ENCODE measurements at places on chromosomes 4 and X. TPM values are rescaled to one million over a fixed set of nuclear protein-coding genes. Genes with fewer than 3 reads are reported as not detected.

Gene ZNF330
- total RNA-seq = 60.6 TPM

Gene RHOXF2
- not detected for total RNA-seq

Gene RASSF6
- 0.66 TPM for total RNA-seq

Gene MAGIX
- total RNA-seq = 1.00 TPM

Gene TTC29
- total RNA-seq = not detected

Gene CCNA2
- total RNA-seq = 171 TPM

Gene GAGE13
- not detected for total RNA-seq

Gene ABCE1
- total RNA-seq = 146 TPM

DNA sequence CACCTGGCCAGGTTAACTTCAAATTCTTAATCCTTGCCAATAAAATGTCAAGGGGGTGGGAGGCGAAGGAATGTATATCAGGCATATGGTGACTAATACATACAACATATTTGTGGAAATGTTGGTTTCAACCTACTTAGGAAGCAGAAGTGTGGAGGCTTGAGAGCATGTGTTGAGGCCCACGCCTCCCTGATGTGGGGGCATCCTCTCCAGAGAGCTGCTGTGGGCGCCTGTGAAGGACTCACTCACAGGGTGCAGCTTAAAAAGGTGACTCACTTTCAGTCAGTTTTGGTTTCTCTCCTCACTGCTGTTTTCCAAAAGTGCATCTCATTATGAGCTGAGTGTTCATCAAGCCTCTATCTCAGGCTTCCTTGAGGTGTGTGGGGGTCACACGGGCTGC is 27.5 kb downstream of the LNX1 start:
- DNase-seq = no peak

DNA sequence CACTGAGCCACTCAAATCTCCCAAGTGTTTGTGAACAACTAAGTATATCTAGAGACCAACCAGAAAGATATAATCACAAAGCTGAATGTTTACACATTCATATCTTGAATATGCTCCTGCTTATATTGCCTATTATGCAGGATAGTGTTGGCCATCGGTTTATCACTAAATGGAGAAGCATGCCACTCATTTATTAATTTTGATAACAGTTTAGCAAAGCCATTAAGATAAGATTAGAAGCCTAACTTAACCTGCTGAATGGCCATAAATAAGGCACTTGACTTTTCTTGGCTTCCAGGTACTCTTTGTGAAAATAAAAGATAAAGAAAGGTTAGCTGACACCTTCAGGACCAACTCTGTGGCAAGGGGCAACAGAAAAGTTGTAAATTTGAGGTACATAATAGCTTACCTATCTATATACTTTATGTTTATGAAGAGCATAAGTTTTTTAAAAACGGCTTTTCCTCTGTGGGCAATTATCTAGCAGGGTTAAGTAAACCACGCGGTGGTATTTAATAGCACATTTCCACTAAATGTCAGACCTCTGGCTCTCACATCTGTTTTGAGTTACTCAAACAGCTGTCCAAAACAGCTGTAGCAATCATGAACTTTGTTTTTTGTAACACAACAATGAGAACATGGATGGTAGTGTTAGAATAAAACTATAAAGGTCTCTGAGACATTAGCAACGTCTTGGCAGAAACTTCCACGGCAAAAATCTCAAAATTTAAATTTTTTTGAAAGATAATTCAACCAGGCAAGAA is 58.8 kb upstream of the FTHL17 start:
- no peak for DNase-seq

DNA sequence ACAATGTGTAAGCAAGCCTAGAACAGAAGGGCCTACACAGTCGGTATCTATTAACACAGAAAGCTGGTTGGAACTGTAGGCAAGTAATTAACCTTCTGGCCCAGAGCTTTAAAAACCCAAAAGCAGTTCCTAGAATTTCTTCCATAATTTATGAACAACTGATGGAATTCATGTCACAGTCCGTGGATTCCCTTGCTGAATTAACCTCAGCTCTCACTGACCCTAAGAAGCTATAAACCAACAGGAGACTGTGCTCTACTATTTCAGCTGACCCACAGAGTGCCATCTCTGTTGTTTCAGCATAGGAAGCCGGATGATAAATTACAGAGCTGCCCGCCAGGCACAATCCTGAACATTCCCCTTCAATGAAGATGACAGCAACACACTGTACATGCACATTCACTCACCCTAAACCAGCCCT is 157.3 kb downstream of the PRDM5 start:
- no peak for DNase-seq

DNA sequence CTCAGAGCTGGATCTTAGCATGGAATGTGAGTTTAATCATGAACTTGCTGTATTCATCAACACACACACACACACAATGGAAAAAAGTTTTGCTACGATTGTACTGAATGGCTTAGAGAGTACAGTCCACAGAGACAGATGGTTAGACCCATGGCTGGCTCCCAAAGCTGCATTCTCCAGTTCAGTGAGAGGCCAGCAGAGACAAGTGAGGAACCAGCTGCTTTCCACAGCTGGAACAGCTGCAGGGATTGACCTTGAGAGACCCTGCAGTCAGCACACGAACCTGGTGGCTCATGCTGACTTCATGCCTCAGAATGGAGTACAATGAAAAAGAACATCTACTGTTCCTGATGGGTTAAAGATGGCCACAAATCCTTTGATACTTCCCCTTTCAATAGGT is 94.5 kb downstream of the DHX15 start:
- DNase-seq = no peak

DNA sequence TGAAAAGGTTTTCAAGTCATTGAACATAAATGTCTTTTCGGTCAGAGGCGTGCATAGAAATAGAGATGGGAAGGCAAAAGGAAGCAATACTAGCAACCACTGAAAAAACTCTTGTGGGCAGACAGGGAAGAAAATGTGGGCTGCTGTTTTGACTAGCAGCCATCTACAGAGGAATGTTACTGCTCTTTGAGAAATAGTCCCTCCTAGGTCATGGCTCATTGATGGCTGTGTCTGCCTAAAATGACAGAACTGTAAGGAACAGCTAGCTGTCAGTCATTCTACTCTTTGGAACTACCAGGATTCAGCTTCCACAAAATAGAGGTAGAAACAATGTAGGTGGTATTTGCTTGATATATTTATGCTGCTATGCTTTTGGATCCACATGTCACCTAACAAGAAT is 26.9 kb upstream of the TMPRSS11B start:
- peak; percentile 25 for DNase-seq

DNA sequence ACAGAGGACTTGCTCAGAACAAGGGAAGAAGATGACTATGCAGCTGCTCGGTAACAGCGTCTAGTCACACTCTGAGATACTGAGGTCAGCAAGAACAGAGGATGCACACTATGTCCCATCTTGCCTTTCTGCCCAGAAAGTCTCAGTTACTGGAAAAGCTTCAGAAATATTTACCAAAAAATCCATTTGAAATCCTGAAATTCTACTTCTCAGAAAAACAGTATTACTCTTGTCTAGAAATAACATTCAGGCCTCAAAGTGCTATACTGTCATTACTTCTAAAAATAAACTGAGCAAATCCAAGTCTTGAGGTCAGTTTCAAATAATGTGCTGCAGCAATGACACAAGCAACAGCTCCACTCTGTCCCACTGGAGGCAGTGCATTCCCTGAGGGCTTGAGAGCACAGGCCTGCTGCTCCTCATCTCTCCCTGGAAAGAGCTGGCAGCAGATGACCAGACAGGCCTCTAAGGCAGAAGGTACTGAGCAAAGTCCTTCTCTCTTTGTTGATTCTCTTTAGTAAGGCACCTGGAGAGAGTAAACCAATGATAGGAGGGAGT is 76.9 kb downstream of the CAMK2D start:
- peak; percentile 5 for DNase-seq

- DNase-seq = no peak
These were observed 240.8 kb downstream of the STK32B start for GRCh38 chr4:5292101-5292500.

DNA sequence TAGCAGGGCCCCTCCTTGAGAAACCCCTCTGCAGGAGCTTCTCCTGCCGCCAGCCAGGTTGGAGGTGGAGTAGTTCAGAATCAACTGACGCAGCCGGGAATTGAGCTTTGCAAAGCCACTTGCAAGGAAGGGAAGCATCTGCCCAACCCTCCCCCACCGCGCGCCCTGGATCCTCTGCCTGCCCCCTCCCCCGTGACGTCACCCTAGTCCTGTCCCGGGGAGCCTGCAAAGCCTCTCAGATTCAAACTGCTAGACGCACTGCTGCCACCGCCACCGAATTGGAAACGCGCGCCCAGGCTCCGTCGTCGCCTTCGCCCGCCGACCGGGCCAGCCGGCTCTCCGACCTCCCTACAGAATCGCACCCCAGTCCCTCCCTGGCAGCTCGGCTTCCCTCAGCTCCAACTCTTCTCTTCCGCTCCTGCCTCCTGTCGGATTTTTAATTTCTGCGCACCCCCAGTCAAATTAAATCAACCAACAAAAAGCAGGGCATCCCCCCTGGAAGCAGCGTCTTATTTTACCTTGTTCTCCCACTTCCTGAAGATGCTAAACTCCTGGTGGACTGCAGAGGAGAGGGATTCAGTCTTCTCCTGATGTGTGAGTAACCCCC is 3.8 kb downstream of the SLITRK2 start:
- DNase-seq = peak; percentile 66

GRCh38 chr4:109969087-109969486 is 56.4 kb downstream of the EGF start:
- DNase-seq = no peak

DNA sequence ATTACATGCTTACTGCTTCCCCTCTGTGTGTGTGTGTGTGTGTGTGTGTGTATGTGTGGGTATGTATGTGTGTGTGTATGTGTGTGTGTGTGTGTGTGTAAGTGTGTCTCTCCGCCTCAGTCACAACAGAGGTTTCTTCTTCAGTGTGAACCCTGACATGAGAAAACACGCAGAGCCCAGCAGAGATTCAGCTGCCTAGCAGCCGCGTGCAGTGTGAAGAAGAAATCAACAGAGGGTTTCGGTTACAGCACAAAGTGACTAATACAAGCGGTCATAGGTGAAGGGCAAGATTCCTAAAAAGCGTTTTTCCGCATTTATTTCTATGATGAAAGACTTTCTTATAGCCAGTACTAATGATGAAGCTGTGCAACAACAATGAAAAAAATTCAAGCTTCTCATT is 55.3 kb upstream of the ZFP42 start:
- DNase-seq = no peak

DNA sequence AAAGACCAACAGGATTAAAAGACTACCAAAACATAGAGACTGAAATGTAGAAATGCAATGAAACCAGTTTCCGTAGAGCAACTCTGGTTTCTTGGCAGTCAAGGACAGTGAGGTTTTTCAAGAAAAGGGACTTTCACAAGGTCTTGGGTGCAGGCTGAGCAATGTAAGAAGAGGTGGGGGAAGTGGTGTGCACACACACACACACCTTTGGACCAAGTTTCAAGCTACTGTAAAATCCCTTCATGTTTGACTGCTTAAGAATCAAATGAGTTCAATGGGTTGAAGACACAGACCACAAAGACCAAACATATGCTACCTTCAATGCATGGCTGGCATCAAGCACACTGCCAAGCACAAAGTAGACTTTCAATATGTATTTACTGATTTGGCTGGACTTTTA is 17.8 kb upstream of the MCF2 start:
- DNase-seq = no peak

GRCh38 chr4:165207016-165207430 is 338 bp upstream of the KLHL2 start:
- DNase-seq = peak; percentile 47

DNA sequence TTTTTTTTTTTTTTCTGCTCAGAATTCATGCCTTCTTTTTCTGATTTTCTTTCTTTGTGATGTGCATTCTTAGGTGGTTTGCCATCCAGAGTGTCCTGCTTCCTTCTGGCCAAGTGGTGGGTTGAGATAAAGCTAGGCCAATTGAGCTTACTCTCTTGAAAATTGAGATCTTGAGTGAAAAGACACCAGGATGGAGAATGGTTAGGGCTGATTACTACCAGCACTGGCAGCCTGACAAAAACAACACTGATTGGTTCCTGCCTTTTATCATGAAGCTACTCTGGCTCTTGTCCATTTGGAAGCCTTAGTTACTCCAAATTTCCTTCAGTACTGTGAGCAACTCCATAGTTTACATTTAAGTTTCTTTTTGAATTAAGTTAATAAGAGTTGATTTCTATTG is 404.0 kb downstream of the PPARGC1A start:
- no peak for DNase-seq

DNA sequence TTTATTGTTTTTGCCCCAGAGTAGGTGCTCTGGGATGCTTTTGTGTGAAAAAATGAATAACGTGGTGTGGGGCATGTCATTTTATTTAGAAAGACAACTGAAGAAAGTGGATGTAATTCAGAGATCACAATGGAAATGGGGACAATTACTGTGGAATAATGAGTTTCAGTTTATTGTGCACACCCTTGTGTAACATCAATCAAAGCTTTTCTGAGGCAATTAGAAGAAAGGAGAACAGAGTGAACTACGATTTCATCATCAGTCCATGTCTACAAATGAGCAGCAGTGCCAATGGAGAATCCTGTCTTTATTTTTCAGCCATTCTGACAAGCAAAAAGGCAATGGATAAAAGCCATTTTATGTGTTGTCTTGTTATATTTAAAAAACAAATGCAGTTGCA is 339.2 kb downstream of the TMA16 start:
- DNase-seq = no peak

DNA sequence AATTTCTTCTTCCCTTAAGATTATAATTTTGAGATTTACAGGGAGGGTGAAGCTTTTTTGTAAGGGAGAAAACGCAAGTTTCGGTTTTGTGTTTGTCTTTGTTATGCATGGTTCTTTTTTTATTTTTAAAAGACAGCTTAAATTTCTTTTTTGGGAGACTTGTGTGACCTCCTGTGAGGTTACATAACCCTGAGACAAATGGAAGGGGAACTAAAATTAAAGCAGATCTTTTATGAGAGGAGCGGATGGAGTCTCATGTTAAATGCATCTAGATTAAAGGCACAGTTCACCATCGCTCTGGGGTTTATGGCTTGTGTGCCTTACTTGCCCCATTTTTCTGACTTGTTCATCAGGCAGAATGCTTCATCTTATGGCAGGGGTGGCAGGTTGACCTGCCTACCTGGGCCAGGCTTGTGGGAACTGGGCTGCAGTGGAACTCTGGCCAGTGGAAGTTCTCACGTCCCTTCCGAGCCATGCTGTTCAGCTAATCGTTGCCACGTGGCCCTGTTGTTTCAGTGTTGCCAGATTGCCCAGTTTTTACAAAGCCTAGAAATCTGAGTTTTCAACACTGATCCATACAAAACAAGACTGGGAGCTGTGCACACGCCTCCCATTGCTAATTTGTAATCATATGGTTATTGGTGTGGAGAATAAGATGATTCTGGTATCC is 291.8 kb downstream of the ARHGAP10 start:
- no peak for DNase-seq

- DNase-seq = no peak
These were observed 44.9 kb downstream of the PLAC1 start for GRCh38 chrX:134613396-134613795.
